AML-193 (cell line): ENCODE measurements at places on chromosomes 1 and 21.
A peak's percentile ranks its signal among the peaks of the same experiment; 100 is the strongest.

DNA sequence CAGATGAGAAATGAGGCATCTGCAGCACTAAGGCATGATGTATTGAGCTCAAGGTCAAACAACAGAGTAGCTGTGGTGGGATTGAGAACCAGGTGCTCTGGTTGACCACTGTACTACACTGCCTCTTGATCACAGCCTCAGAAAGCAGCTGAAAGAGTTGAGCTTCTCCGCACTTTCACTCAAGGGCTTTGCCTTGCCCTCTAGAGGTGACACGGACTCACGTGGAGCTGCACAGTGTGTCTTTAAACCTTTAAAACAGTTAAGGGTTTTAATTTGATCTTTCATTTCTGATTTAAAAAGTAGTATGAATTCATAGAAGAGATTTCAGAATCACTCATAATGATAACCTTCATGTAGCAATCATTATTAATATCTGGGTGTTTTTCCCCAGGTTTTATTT is 132.5 kb downstream of the RWDD3 start:
- DNase-seq = no peak

GRCh38 chr1:9996624-9997582 is at the start of gene RBP7:
RBP7 (plus strand) TSS chr1:9997228; CDS start chr1:9997259, 31 bp downstream.
- no peak for DNase-seq

- DNase-seq = no peak
Measured at GRCh38 chr1:53303726-53304515, 23.9 kb downstream of the LRP8 start.

- DNase-seq = no peak
Measured at GRCh38 chr1:235434001-235434400, 66.8 kb downstream of the TBCE start.

DNA sequence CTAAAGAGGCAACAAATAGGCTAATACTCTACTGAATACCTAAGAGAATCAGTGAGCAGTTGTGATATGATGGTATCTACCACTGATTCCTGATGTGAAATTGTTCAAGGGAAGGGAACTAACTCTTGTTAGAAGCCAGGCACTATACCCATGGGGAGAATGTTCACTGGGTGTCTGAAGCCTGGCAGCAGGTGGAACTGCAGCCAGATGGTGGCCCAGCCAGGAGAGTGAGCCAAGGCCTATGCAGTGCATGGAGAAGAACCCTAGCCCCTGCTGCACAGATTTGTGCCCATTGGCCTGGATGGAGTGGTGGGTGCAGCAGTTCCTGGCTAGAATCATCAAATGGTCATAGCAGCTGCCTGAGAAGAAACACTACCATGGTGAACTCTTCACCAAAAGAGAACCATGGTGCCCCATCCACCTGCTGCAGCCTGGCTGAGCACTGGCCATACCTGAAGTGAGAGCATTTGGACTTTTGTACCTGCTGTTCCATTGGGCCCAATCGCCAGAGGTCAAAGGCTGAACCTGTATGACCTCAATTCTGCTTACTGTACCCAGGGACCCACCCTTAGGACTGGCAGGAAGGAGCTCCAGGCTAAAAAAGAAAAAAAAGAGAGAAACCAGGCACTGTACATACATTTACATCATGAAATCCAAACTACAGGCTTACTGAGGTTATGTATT is 118.8 kb upstream of the IVNS1ABP start:
- DNase-seq = no peak

GRCh38 chr1:24191860-24192259 is 4.8 kb upstream of the IFNLR1 start:
- DNase-seq = peak; percentile 1
